Substantia nigra (tissue), 51 donors: ENCODE measurements at places on chromosomes 2 and 18.

GRCh38 chr2:48952143-48952542 is 196.6 kb upstream of the LHCGR start:
- DNase-seq, result no peak

DNA sequence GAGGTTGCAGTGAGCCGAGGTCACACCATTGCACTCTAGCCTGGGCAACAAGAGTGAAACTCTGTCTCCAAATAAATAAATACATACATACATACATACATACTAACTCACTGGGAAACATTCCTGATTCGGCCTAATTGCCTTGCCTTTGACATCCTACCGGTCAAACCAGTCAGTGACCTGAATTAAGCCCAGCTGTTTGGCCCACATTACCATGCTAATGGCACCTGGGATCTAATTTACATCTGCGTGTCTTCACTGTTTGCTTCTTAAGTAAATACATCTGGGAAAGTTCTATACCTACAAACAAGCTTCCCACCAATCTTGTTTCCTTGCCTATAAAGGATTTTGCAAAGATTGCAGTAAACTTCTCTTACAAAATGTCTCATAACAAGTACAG is 230.2 kb upstream of the ZC3H15 start:
- DNase-seq, result no peak

- no peak for DNase-seq
These were observed 602 bp upstream of the VWC2L start for GRCh38 chr2:214410128-214410775.

DNA sequence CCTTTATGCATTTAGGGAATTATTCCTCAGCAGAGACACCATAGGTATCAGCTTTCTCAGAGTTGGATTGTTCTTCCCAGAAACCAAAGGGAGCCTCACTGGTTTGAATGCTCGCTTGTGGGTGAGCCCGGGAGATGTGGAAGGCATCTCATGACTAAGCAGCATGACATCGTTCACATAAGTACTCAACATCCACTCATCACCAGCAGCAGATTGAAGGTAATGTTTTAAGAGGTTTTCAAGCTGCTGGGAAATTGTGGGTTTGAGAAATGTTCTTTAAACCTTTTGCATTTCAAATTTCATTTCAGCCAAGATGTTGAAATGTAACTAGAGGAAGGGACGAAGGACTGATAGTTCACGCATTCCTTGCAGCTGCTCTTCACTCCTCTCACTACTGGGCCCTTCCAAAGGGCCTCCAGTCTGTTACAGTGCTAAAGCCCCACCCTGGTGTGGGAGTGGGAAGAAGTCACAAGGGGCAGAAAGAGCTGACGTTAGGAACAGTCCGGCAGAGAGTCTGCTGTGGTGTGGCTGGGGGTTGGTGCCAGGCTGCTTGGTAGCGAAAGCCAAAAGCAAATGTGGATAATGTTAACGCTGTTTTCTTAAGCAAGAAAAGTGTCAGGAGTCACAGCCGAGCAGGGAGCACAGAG is 324.5 kb upstream of the EPHA4 start:
- DNase-seq, result no peak

DNA sequence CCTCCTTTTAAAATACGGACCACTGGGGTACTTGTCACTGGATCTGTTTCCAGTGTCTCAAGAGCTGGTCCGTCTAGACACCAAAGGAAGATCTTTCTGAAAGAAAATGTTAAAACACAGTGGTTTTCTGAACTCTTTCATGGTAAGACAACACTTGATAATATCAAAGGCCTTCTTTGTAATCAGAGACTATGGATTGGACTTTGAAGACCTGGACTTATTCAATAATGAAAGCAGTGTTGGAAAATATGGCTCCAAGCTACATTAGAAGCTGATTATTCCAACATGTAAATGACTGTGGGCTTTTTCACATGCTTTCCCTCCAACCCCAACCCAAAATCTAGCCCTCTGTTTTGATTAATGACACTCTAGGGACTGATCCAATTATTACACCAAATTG is 329.4 kb upstream of the LYPD1 start:
- no peak for DNase-seq

DNA sequence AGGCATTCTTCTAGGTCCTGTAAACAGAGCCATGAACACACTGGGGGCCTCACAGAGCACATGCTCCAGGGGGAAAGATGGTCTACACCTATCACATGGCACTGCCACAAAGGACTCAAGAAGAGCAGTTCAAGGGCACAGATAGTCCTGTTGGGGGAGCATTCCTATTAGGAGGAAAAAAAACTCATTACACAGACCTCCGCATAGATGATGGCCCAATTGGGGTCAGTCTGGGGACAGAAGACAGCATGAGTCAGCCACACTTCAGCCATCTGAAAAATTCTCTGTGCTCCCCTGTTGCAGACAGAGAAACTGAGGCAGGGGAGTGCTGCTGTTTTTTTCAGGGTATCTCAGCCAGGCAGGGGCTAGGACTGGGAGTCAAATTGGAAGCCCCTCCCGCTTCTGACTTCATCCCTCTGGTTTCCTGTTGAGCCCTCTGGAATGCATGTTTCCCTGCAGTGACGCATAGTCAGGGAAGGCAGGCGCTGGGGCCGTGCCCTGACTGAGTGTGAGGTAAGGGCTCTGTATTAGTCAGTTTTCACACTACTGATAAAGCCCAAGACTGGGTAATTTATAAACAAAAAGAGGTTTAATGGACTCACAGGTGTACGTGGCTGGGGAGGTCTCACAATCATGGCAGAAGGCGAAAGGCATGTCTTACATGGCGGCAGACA is 67.9 kb downstream of the RHOB start:
- DNase-seq, result no peak

GRCh38 chr2:138029276-138029675 is 65.0 kb downstream of the HNMT start:
- DNase-seq, result no peak

DNA sequence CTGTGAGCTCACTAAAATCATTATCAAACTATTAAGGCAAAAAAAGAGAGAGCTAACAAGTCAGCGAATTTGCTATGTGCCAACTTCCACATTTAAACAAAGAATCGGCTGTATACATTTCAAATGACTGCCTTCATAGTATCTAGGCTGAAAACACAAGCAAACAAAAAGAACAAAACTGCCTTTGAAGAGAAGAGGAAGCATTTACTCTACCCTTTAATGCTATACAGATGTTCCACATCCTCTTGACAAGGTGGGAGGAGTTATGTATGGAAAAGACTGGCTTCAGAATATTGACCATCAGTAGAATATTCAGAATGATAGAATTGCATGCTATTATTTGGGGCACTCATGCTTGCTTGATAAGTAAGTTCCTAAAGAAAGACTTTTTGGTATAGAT is 741.7 kb downstream of the PLCL1 start:
- DNase-seq, result no peak

- DNase-seq, result no peak
These were observed 143.2 kb upstream of the SETBP1 start for GRCh38 chr18:44537526-44537925.

GRCh38 chr2:873651-874580 is 76.7 kb upstream of the SNTG2 start:
- no peak for DNase-seq

DNA sequence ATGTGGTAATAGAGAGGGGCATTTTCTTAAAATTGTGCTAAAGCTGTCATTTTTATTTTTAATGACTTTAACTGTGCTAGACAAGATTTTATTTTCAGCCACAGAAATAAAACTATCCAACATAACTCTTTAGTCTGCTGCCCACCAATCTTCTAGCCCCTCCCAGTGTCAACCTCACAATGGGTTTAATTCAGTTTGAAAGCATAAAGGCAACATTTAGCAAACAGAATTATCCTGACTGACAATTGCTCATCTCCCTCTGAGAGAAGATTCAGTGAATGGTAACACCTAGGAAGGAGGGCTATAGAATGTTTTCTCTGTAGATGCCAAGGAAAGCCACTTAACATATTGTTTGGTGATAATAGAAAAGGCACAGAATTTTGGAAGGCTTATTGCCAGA is 5.2 kb downstream of the ERMN start:
- DNase-seq, result no peak

GRCh38 chr2:33322612-33323011 is 153.8 kb upstream of the RASGRP3 start:
- DNase-seq, result no peak

DNA sequence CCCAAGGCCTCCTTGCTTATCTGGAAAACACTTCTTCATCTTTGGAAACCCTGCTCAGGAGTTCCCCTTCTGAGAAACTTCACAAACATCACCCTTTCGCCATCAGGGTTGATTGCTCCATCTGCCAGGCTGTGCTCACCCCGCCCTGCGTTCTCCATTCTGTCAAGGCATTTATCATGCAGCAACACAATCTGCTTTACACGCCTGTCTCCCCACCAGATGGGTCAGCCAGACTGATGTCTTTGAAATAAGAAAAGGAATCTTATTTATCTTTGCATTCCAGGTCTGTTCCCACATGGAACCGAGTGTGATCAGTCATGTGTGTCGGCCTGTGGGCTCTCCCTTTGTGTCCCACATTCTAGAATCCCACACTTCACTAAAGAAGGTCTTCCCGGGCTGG is 110.0 kb upstream of the ARL4C start:
- DNase-seq, result no peak

DNA sequence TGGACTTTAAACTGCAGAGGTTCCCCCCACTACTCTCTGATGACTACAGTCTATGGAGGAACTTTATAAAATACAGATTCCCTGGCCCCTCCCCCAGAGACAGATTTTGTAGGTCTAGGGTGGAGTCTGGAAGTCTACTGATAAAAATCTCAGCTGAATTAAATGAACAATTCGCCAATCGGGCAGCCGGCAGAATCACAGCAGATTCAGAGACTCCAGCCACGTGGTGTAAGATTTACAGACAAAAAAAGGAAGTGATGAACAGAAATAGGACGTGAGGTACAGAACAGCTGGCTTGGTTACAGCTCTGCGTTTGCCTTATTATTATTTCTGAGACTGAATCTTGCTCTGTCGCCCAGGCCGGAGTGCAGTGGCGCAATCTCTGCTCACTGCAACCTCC is 21.4 kb upstream of the MTA3 start:
- no peak for DNase-seq

DNA sequence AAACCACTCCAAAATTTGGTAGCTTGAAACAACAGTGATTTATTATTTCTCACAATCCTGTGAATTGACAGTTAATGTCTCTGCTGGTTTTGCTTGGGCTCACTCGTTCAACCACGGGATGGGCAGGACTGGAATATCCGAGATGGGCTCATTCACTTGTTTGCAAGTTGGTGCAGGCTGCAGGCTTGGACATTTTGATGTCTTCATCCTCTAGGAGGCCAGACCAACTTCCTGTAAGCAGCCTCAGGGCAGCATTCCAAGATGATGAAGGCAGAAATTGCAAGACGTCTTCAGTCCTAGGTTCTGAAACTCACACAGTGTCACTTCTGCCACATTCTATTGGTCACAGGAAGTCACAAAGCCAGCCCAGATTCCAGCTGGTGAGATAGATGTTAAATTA is 47.1 kb downstream of the GPR39 start:
- no peak for DNase-seq

GRCh38 chr2:10369269-10370255 is 66.9 kb downstream of the HPCAL1 start:
- no peak for DNase-seq

- DNase-seq, result no peak
These were observed 13.4 kb downstream of the ITGA6 start for GRCh38 chr2:172440795-172441194.

- DNase-seq, result no peak
These were observed 69.3 kb downstream of the MARCO start for GRCh38 chr2:119011162-119011909.

GRCh38 chr18:6885992-6886796 is 156.7 kb downstream of the ARHGAP28 start:
- peak; percentile 5 for DNase-seq

DNA sequence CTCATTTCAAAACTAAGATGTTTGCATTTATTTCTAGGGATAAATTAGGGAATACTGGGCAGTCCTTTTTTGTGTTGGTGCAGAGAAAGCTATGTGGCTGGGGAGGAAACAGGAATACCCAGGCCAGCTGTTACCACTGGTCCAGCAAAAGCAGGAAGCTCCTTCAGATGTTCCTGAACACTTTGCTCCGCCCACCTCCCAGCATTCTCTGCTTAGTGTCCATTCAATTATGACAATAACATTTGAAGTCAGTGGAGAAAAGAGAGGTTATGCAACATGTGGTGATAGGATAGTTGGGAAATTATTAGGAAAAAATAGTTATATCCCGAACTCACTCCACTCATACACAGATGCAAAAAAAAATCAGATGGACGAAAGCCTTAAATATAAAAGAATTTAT is 22.1 kb upstream of the ARPC2 start:
- no peak for DNase-seq

DNA sequence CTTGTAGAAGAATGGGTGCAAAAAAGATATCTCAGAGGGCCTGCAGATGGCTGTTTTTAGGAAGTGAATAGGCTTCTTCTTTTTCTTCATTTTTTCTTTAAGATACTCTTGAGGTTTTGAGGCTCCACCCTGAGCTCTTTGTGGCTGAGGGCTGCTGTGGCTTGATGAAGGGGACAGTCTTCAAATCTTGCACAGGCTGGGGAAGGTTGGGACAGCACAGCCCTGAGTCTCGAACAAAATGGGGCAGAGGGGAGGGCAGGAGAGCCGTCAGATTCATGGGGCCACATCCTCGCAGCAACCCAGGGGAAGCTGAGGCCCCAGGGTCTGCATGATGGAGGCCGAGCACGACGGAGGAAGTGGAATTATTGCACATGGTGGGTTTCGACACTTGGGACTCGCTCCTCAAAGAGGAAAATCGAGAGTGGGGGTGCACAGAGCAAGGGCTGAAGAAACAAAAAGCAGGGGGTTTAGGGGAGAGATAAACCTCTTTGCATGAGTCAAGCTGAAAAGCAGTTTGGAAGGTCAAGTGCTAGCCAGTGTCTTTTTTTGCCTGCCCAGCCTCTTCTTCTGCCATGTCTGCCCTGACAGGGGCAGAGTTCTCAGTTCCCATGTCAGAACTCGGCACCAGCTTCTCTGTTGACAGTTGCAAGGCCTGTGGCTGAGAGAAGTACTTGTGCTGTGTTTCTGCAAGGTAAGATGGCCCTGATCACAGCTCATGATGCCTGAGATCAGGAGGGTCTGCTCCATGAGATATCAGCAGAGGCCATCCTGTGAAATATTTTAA is 19.5 kb downstream of the INPP4A start:
- DNase-seq, result no peak

- DNase-seq, result no peak
These were observed 916.7 kb downstream of the CPS1 start for GRCh38 chr2:211473116-211473515.

DNA sequence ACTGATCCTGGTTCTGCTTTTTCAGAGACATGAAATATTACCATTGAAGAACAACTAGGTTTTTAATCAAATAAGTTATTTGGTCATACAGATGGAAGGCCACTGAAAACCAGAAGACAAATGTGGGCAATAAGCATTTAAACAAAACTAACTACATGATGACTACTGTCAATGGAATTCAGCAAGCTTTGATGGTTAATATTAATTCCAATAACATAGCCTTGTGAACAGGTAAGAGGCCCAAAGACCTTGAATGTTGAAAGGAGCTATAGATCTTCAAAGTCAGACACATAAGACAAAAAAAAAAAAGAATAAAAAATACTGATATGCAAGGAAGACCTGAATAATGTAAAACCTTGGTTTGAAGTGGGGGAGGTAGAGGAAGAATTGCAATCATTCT is 1955.6 kb upstream of the CELF4 start:
- no peak for DNase-seq

GRCh38 chr2:219204425-219205164 is 2.0 kb upstream of the ZFAND2B start:
- DNase-seq, result no peak
